ENCODE measurements at places on chromosomes 5 and 9.

DNA sequence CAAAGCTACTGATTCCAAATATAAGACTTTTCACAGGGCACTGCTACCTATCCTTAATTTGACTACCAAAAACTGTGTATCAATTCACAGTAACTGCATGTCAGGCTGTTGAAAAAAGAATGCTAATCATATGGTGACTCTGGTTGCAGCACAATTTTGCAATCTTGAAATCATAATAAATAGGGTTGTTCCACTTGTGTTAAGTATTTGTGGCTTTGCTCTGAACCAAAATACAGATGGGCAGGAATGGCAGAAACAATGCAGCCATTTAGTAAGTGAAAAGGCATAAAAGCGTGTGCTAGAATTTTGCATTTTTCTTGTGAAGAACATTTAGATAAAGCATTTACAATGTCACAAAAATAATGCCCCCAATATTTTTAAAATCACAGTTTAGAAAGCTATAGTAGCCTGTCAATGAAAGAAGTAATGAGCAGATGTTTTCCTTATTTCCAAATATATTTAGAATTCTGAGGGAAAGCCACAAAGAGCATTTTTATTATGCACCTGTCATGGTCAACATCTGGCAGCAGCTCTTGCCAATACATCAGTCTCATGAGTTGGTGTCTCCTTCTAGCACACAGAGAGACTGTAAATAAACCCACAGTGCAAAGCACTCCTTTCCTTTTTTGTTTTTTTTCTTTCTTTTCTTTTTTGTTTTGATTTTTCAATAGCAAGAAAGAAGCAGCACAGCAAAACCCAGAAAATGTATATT, 54.8 kb upstream of the PAM start:
- DNase-seq = no peak

DNA sequence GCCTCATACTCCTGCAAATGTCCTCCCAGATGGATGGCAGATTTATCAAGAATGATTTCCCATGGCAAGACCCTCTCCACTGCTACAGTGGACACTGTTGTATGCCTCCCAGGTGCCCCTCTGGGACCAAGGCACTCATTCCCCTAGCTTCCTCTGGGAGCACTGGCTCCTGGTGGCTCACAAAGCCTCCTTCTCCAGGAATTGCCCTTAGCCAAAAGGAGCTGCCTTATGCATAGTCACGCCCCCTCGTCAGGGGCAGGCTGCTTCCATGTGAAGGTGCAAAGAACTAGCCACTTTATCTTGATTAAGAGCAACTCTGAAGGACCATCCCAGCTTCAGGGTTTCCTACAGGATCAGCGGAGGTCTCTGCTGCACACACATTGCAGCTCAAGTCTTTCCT, 358.1 kb downstream of the CDK5RAP2 start:
- DNase-seq = no peak

- DNase-seq = no peak
These were observed 52.7 kb upstream of the EQTN start for GRCh38 chr9:27349698-27350080.

DNA sequence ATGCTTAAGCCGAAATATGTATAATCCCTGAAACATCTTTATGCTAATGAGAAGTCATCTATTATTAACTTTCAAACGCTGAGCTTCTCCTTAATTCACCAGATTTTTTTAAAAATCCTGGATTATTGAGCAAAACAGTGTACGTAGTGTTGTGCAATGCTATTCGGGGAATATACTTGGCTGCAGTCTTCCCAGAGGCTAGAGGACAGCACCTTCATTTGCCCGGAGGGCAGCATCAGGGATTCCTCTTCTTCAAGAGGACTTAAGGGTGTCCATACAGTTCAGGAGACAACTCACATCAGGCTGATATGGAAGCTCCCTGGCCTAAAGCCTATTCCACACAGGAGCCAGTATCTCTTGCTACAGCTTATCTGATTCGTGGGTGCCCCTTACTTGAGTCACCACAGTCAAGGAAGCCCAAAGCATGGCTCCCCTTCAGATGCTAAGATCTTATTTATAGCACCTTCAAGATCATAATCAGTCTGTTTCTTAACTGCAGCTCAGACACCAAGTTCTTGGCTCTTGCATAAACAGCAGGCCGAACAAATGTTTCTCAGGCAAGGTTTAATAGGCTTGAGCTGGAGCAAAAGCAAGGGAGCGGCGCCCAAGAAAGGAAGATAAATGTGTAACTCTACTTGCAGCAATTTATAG, 29.4 kb downstream of the NUTM2F start:
- no peak for DNase-seq

GRCh38 chr9:128149001-128149701, at the start of gene LCN2:
TSS of gene LCN2 (plus strand) at chr9:128149453. CDS start at chr9:128149526, 73 bp downstream.
- DNase-seq = peak; percentile 80

GRCh38 chr5:96651948-96652753, 10.0 kb upstream of the CAST start:
- DNase-seq = no peak

DNA sequence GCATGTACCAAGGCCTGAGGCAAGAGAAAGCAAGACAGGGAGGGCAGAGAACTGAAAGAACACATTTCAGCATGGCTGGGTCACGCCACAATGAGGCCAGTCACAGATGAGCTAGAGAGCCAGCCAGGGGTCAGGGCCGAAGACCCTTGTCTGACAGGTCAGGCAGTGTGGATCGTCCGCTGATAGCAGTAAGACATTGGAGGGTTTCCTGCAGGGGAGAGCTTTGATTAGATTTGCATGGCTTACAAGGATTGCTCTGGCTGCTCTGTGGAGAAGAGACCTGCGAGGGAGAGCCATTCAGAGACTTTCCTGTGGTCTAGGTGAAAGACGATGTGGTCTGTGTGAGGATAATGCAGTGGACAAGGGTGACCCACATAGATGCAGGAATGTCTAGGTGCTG, 93.1 kb downstream of the RALGPS1 start:
- no peak for DNase-seq

DNA sequence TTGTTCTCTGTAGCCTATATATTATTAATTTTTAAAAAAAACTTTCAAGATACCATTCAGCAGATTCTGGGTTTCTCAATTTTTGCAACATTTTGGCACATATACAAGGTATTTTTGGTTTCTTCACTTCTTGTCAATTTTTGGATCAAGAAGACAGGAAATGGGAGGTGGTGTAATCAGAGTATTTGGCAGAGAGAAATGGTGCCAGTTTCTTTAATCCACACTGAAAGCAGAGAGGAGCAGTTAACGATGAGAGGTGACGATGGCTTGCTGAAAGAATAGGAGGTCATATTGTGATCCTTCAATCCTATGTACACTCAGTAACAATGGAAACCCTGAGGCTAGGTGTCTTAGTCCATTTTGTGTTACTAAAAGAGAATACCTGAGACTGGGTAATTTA, 16.4 kb downstream of the NNT start:
- DNase-seq = no peak
